Activated CD8-positive, alpha-beta memory T cell treated with anti-CD3 and anti-CD28 coated beads for 1 hour (primary cell): ENCODE measurements at places on chromosomes 7 and 10.

DNA sequence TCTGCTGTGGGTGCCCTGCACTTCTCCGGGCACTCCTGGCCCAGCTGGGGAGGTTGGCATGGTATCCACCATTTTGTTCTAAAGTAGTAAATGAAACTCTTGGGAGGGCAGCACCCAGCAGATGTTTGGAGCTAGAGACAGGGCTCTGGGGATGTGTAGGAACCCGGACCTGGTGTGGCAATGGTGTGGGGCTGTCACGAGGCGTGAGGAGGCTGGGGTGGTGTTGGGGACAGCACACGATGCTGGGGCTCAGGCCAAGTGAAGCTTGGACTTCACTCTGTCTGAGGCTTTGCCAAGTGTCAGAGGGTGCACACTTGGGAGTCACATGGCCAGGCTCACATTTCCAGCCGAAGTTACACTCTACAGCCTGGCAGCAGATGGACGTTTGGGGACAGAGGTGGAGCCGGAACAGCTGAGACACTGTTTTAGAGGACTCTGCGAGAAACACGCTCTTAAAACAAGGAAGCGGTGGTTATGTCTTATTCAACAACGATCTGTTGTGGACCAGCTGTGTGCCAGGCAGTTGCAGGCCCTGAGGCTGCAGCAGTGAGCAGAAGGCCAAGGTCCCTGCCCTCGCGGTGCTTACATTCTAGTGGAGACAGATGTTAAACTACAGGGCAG, 118.2 kb downstream of the CUX1 start:
- DNase-seq: no peak

GRCh38 chr10:78980815-78981214, 88.0 kb upstream of the ZMIZ1 start:
- no peak for DNase-seq

DNA sequence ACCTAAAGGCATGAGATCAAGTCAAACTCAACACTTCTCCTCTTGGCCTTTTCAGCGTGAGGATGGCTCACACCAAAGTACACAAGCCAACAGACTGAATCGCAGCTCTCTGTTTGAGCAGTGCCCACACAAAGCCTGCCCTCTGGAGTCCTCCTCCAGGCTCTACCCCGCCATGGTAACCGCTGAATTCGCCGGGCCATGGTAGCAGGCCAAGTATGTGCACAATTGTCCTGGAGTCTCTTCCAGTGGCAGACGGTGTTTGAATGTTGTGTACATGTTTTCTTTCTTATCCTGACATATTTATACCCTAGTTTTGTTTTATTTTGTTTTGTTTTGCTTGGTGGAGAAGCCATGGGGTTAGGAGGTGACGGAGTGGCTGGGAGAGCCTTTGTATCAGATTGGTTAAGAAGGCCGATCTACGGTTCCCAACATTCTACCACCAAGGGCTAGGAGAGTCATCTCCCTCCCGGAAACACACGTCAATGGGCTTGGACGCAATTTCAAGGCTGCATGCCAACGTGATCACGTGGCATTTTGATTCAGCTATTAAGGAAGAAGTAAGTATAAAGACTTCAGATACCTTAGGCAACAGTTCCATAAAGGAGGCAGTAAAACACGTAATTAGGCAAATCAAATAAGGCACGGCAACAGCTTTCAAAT, 12.1 kb upstream of the SHH start:
- no peak for DNase-seq

- DNase-seq: no peak
Measured at GRCh38 chr10:21402606-21403083, 122.8 kb downstream of the SKIDA1 start.

DNA sequence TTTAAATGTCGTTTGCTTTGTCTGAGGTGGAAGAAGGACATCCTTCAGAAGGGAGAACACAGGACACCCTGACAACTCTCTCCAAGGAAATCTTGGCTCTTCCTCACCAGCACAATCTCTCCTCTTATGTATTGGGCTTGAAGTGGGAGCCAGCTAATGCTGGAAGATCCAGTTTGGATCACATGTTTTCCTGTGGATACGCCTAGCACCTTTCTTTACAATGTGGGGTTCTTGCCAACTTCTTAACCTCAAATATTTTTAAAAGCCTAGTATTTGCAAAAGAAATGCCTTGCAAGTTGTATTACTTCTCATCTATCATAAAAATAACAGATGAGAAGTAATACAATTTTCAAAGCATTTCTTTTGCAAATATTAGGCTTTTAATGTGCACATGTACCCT, 76.4 kb downstream of the FRMD4A start:
- DNase-seq: no peak

GRCh38 chr10:91210435-91210834, 10.0 kb upstream of the PCGF5 start:
- DNase-seq: no peak

- no peak for DNase-seq
Measured at GRCh38 chr7:27079234-27079975, 16.4 kb downstream of the HOXA1 start.

DNA sequence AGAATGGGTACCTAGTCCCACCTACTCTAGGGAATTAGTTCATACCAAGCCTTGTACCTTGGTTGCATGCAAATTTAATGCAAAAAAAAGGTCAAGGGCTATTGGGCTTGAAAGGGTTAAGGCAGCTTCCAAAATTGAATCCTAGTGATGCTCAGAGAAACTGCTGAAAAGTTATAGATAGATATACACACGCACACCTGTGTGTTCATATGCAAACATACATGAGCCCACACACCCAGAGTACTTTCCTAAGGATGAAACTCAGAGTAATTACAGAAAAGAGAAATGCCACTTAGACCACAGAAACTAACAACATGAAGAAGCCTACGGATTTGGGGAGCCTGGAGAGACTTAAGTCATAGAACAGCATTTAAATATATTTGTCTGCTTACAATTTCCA, 1.5 kb downstream of the SLC25A13 start:
- DNase-seq: no peak

DNA sequence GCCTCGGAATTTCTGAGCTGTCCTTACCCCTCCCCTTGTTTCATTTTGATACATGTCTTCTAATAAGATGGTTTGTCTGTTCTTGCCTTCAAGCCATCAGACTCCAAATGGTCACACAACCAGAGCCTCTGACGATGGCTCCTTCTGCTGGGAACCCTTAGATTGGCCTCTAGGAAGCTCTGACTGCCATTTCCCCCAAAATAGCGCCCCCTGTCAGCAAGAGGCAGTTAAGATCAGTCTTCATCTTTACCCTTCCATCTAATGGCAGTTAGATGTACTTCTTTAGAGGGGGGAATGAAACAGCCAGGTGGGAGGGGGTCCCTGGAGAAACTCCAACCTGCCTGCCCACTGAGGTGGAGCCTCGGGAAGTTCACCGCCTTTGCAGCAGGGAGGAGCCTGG, 85.8 kb upstream of the GPR22 start:
- no peak for DNase-seq

DNA sequence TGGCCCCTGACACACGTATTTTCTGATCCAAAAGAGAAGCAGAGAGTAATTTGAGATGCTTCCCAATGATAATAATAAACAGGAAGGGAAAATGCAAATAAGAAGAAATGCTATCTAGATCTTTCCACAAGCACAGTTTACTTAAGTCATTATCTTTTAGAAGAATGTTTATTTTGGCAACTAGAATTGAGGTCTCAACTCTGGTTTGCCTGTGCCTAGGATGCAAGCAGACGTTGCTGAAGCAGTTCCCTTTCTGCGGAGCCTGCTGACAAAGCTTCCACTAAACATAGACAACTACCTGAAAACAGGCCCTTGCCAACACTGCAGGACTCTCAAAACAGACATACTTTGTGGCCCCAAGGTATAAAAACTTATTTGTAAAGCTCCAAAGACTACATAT, 315.8 kb upstream of the POM121L12 start:
- no peak for DNase-seq

DNA sequence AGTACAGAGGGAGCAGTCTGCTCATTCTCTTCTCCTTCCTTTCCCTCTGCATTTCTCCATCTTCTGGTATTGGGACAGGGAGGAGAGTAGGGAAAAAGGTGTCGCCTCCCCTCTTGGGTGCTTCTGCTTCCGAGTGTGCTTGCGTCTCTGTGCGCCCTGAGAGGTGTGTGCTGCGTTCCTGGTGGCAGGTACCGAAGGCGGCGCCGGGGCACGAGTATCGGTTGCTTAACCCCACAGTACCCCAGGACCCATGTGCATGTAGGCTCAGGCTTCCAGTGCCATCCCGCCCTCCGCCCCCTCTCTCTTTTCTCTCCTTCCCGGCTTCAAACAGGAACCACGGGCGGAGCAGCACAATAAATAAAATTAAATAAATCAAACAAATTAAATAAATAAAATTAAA, 169.3 kb upstream of the GLI3 start:
- DNase-seq: no peak

GRCh38 chr7:95669513-95669912, 73.2 kb upstream of the PDK4 start:
- no peak for DNase-seq

DNA sequence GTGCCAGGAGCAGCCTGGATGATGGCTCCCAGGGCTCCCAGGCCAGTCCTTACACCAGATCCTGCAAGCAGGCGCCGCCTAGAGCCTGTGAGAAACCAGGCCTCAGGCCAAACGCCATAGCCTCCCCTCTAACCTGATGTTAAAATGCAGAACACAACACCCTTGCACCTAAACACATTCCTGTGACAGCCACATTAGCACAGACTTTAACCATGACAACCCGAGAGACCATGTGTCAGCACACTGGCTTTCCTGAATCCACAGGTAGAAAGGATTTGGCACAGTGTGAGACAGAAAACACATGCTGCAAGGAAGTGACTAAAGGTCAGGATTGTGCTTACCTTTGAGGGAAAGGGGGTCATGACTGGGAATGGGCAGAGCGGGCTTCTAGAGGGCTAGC, 59.9 kb downstream of the SGMS1 start:
- no peak for DNase-seq

DNA sequence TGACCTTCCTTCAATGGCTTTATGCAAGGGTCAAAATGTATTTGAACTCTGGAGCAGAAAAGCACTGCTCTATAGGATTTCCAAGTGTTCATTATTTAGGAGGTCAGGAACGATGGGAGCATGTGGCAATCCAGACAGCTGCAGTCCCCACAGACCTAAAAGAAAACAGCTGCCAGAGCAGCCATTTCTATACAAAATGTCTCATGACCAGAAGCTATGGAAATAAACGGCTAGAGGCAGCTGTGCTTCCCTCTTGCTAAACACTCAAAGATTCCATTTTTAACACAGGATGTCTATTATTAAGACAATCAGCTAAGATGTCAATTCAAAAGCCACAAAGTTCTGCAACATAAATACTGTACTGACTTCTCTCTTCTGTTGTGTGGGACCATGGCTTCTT, 879.1 kb upstream of the C7orf33 start:
- DNase-seq: no peak

GRCh38 chr7:156725073-156725472, 84.5 kb downstream of the RNF32 start:
- no peak for DNase-seq

DNA sequence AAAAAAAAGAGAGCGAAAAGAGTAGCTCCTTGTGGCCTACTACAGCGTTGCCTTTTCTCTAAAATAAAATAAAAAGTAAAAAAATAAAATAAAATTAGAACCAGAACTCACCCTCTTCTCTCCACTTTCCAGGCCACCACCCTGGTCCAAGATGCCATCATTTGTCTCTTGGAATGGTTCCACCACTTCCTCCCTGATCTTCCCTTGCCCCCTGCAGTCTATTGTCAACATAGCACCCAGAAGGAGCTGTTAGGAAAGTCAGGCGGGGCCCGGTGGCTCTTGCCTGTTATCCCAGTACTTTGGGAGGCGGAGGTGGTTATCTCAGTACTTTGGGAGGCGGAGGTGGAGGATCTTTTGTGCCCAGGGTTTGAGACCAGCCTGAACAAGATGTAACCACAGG, 7.6 kb upstream of the GRID2IP start:
- DNase-seq: no peak

- DNase-seq: no peak
Measured at GRCh38 chr10:10629512-10629911, 388.2 kb upstream of the CELF2 start.

DNA sequence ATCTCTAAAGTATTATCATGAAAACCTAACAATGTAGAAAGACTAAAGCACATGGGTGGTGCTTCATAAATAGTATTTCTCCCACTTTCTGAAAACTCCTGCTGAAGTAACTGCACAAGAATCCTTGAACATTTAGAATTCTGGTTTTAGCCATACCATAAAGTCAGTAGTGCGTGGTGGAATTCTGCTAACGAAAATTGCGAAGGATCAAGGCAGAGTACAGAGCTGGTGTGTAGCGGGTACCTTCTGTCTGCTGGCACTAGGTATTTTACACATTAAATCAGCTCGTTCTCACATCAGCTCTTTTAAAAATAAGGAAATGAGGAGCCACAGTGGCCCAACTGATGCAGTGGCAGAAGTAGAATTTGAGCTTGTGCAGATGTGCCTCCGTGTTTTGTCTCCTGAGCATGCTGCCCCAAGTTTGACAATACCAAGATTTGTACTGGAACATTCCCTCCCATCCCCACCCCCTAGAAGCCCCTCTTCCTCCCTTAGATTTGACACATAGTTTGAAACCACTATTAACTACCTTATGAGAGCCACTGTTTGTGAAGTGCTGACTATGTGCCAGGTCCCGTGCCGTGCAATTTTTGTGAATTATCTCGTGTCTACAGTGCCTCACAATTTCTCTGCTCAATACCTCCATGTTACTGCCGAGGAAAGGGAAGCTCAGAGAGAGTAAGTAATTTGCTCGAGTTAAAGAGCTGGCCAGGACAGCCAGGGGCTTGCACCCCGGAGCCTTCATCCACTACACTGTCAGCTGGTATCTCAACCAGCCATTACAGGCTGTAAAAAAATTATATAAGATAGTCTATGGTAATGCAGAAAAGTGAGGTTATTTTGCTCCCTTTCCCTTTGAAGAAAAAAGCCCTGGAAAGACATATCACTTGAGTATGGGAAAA, 66.9 kb downstream of the EGFR start:
- no peak for DNase-seq

GRCh38 chr7:158495786-158496185, 91.8 kb downstream of the PTPRN2 start:
- no peak for DNase-seq

- no peak for DNase-seq
Measured at GRCh38 chr7:506391-506831, 13.2 kb downstream of the PDGFA start.

GRCh38 chr10:48496831-48497779, 107.8 kb downstream of the ARHGAP22 start:
- no peak for DNase-seq

GRCh38 chr7:45129181-45129800, 17.8 kb upstream of the TBRG4 start:
- DNase-seq: no peak

DNA sequence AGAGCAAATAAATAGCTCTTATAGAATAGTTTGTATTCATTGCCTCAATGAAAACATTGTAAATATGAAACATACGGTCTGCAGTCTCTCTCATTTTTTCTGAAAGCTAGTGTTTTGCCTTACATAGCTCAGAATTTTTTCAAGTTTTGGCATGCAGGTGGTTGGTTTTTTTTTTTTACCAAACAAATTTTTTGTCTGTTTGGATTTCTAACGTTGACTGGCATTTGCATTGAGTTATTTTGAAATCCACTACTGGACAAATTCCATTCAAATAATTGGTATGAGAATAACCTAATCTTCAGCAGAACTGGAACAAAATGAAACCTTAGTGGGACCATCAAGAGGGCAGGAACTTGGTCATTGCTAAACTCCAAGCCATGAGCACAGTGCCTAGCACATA, 107.6 kb upstream of the SAMD8 start:
- DNase-seq: no peak
